ENCODE measurements at places on chromosomes 3 and 15.

- no peak for DNase-seq
Observed at GRCh38 chr15:27670486-27671209, 428.5 kb downstream of the OCA2 start.

DNA sequence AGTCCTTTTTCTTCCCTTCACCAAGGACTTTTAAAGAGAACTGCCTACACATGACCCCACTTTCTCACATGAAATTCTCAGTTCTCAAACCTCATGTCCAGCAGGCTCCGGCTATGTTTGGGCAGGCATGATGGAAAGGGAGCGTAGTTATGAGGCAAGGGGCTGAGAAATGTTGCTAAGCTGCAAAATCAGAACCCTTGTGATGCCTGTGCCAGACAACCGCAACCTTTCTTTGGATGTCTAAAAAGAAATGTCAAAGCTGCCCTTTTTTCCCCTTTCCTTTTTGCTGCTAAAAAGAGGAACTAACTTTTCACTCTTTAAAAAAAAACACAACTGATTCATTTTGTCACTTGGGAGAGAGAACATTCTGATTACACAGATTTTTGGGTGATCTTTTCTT lies 19.2 kb downstream of the GNB4 start:
- peak; percentile 31 for DNase-seq

GRCh38 chr15:61639491-61639890 lies 410.4 kb upstream of the RORA start:
- no peak for DNase-seq

GRCh38 chr15:90576711-90577389 lies 47.1 kb downstream of the CRTC3 start:
- no peak for DNase-seq

DNA sequence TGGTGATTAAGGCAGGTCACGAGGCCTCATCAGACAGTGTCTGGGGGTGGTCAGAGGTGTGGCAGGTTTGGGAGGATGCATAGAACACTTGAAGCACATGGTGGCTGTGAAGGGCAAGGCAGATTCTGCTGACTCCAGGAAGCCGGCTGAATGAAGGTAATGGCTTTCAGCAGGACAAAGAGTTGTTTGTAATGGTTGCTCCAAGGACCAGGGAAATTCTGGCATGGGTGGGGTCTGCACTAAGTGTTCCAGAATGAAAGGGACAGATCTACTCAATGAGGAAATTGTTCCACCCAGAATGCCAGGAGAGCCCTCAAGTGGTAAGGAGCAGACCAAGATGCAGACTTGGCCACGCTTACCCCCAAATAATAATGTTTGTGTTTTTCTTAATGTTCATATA lies 70.7 kb upstream of the ACAD9 start:
- no peak for DNase-seq

- no peak for DNase-seq
Observed at GRCh38 chr15:61182946-61183345, 46.2 kb downstream of the RORA start.

DNA sequence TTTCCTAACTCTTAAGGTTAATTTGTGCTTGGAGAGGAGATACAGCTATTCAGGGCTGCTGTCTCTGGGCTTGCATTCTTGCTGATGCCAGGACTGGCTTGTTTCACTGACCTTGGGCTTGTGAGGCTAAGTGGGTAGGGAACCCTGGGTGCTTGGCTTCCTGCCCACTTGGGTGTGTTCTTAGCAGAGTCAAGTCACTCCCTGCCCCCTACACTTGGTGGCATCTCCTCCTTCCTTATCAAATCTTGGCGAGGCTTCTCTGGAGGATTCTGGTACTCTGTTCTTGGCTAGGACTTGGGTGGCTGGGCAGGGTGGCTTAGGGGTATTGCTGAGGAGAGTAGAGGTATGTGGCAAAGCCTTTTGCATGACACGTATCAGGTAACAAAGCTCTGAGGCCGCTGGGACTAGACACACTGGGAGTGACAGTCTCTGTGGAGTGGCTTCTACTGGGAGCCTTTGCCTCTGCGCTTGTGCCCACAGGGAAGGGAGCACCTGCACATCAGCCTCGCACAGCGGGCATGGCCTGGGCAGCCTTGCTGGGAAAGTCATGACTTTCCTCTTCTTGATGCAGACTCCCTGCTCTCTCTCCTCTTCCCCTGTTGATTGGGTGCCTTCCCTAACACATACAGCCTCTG lies 41.8 kb downstream of the CHCHD6 start:
- DNase-seq = no peak

DNA sequence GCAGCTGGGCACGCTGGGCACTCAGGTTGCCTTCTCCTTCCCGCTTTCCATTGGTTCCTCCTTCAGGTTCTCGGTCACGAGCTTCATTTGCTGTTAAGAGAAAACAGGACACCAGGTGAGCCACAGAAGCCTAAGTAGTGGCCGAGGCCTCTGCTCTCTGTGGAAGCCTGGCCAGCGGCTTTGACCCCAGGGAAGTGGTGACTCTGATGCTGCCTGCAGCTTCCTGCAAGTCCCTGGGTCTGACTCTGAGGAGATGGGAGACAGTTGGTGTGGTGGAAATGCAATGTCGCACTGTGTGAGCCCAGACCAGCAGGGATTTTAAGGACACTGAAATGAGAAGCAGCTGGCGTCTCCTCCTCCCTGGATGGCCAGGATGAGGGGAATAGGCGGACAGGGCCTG lies 80.5 kb downstream of the SNRK start:
- no peak for DNase-seq

- DNase-seq = no peak
Observed at GRCh38 chr3:82807781-82808180, 1046.3 kb upstream of the GBE1 start.

DNA sequence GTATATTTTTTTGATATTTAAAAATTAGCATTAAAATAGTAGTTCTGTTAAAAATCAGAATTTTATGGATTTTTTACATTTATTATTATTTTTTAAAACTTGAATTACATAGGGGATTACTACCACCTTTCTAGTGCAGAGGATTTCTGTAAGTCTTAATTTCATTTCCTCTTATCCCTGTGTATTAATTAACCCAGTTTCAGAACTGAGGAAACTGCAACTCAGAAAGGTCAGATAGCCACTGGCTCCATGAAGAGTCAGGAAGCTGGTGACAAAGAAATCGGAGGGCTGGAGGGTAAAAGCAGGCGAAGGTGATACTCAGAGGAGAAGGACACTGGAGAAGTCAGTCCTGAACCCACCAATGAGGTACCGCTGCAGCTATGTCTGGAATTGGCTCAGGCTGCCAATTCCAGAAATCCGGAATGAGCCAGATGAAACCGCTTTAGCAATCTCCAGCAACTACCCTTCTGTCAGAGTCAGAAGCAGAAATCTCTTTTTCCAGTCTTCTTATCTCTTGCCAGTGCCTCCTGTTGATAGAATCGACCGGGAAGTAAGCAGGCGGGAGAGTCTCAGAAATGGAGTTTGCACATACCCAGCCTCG lies 308.5 kb downstream of the SV2B start:
- DNase-seq = no peak

GRCh38 chr15:46460431-46461094 lies 825.7 kb downstream of the SQOR start:
- no peak for DNase-seq

DNA sequence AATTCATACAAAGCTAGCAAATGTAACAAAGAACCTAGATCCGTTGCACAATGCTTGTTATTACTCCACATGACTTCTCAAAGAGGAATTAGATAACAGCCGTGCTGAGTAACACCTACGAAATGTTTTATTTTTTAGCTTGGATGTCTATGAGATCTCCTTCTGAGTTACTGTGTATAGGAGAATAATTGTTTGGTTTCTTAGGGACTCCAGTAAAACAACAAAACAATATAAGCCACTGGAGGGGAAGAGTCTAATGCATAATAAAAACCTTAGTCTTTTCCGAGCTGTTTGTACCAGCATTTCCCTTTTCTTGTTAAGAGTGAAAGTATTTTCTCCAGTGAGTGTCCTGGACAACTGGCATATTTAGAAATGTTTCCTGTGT lies 15.6 kb downstream of the SNAP23 start:
- no peak for DNase-seq

DNA sequence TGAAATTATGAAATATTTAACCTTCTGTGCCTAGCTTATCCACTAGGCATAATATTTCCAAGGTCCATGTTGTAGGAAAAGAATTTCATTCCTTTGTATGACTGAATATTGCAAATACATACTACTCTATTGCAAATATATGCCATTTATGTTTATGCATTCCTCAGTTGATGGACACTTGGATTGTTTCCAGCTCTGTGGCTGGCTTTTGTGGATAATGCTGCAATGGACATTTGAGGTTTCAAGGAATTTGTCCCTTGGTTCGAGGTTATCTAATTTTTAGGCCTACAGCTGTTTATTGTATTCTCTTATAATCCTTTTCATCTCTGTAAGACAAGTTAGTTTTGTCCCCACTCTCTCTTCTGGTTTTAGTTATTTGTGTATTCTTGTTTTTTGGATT lies 7.7 kb upstream of the AADACL2 start:
- DNase-seq = no peak

GRCh38 chr3:42035816-42036482 lies 55.2 kb upstream of the TRAK1 start:
- DNase-seq = no peak

DNA sequence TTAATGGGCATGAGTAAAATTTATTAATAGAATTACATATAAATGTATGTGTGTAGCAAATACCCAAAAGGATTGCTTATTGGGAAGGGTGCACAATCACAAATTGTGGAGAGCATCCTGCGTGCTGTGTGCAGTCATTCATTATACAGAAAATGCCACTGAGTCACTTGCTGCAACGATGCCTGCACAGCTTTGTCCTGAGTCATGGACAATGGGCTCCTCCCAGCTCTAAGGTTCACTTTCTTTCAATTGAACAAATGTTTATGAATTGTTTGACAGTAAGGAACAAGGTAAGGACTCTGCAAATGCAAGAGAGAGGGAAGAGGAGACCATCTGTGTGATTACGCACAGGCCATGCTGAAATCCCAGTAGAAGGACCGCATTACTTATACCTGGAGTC lies 18.7 kb downstream of the CFAP161 start:
- DNase-seq = no peak

DNA sequence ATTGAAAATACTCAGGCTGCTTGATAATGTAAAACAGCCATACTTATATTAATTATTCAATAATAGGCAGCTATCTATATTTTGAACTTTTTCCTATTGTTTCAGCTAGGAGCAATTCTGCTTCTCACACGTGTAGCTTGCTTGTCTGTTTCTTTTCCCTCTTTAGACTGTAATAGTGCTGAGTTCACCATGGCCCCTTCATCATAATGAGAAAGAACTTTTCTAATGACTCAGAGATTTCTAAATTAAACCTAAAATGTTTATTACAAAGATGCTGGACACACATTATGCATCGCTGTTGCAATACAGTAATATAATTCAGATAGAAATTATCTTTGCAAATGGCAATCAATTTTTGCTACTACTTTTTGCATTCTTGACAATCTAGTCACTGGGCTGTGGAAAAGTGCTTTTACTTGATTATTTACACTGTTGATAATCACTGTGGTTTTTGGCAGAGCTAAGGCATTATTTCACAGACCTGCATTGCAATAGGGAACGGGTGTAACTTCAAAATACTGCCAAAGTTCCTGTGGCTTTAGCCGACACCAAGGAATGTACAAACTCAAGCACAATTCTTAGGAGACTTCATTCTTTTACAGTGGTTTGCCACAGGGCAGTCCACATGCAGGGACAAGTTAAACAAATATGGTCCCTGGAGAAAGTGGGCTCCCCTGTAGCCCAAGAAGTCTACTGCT lies 281.0 kb upstream of the TBL1XR1 start:
- no peak for DNase-seq

DNA sequence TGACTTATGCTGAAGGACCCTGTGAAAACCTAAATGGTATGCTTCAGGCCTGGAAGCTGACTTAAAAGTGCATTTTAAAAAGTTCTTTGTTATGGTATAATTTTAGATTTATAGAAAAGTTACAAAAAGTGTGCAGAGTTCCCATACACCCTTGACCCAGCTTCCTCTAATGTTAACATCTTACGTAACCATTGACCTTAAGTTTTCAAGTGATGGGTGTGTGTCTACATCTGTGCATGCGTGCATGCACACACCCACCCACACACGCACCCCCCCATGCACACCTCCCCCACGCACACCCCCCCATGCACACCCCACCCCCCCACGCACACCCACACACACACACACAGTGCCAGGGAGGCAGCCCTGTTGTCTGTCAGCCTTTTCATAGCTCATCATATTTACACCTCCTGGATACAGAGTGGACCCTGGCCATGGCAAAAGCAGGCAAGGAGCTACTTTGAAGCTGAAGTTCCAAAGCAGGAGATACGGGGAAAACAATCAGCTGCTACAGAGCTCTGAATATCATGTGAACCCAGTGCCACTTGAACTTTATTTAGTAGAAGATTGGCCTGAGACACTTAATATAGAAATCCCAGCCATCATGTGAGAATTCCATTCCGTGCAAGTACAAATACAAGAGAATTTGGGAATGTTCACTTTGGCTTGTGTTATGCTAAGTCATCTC lies 30.0 kb upstream of the TRAK1 start:
- no peak for DNase-seq

DNA sequence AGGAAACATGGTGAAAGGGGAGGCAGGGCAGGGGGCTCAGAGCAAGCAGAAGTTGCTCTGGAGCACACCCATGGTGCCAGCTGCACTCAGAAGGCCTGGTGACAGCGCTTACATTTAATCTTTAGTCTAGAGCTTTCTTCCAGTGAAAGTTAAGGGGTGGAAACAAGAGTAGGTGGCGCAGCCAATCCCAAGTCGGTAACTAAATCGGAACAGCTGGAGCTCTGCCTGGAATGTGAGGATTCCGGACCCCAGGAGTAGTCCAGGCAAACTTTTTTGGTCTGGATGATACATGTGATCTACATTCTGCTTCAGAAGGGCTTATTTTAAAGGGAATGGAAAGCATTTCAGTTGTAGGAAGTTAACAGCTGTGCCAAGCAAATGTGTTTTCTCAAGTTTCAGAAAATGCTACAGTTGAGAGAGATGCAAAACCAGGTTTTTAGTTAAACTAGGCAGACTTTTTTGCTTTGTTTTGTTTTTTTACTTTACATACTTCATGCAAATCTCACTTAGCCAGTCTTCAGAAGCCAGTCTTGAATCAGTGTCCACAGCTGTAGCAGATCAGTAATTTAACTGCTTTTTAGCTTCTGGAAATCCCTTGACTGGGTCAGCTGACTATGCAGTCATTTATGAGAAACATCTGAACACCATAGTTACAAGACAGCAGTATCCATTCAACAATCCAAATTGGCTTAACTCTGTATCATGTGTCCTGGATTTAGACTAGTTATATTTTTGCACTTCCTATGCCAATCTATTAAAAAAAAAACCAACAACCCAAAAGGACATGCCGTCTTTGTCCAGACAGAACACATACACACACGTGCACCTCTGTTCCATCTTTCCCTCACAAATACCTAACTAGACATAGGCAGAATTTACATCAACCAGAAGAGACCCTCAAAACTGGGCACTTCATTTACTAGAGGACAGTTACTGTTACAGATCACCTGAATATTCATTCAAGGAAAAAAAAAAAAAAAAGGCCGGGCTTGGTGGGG lies 33.2 kb downstream of the ZNF106 start:
- DNase-seq = peak; percentile 3
